ENCODE measurements at places on chromosomes 13 and 19.

DNA sequence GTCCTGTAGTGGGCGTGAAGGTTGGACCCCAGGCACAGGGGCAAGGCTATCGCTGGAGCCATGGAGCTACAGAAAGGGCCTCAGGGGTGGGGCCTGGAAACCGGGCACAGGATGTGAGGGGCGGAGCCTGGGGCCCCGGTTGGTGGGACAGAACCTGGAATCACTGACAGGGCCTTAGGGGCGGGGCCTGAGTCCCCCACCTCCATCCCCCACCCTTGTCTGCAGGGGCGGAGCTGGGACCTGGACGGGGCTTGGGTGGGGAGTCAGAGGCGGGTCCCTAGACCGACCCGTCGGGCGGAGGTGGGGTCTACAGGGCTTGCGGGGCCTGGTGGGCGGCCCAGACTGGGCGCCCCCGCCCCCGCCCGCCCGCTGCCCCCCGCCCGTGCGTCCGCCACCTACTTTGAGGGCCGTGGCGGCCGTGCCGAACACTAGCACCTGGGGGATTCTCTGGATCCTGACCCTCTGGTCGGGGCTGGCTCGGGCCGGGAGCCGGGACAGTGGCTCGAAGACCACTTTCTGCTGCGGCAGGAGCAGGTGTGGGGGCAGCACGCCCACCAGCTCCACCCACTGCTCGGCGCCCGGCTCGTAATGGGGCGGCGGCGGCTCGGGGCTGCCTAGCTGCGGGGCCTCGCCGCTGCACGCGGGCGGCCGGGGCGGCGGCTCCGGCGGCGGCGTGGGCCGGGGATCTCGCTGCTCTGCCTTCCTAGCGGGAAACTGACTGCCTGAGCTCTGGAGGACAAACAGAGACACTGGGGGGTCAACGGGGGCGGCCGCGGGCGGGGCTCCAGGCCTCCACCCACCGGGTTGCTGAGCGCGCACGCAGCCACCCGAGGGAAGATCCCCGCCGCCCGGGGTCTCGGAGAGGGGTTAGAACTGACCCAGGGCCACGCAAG is 26.3 kb downstream of the DCAF15 start:
- no peak for DNase-seq

GRCh38 chr13:43767341-43767931 is 19.3 kb downstream of the ENOX1 start:
- DNase-seq, result no peak

DNA sequence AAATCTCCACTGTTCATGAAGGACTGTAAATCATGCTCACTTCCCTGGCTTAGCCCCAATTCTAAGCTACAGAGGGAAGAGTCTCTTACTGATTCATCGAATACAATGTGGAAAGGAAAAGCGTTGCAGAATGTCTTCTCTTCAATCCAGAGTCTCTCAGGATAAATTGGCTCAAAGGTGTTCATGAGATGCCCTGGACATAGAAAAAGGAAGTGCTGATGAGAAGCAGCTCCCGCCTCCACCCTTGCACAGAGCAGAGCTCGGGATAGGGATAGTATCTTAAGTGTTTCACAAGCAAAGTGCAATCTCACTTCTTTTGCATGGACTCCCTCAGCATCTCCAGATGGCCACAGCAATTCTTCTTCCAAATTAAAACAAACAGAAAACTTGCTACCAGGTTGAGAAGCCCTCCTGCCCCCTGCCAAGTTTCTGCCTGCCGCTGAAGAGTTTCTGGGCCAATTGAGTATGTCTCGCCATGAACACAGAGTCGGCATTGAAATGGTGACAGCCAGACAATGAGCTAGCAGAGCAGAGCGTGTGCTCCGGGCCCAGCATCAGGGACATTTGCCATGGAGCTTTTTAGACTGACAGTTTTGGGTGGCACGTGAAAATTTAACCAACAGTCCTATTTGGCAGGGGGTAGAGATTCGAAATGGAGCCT is 85.7 kb downstream of the C13orf42 start:
- no peak for DNase-seq

DNA sequence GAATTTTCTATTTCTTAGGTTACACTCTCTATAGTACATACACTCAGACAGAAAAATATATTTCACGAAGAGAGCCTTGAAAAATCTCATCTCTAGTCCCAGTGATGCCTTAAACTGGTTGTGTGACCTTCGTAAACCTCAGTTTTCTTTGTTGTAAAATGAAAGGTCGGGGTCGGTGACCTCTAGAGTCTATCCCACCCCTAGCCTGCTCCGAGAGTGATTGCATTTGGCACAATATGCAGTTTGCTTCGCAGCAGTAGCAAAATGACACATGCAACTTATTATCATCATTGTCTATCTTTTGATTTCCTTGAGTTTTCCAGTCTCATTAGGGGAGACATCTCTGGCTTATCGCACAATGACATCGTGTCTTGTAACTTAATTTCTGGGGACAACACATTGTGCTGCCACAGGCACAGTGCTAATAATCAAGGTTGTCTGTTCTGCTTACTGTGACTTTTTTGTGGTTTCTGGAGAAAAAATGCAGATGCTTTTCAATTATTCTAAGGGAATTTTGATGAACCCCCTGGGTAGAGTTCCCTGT is 115.0 kb downstream of the GGACT start:
- DNase-seq, result no peak

DNA sequence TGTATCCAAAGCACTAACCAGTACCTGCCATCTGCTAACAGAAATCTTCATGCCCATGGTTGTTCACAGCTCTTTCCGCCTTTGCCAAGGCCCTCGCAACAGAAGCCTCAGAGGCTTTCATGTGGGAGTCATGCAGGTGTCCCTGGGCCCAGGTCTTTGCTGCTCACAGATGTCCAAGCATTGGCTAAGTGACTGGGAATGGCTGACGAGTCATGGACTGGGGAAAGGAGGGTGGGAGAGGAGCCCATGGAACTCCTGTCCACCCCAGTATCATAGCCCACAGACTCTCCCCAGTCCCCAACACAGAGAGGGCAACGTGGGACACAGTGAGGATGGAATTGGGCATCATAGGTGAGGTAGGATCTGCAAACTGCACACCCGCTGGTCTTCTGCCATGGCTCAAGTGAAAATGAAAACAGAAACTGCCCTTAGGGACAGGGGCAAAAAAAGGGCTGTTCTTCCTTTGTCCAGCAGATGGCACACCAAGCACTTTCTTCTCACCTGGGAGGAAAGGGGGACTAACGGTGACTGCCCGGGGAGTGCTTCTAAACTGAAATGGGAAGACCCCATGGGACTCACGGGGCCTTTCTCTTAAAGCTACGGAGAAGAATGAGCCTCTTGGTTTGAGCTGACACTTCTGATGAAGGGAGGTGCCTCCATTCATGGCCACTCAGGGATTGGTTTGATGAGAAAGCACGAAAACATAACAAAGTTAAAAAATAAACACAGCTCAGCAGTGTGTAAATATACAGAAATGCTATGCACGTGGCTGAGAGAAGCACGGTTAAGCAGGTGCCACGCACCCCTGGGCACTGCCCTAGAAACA is 11.1 kb upstream of the DHRS12 start:
- peak; percentile 65 for DNase-seq

DNA sequence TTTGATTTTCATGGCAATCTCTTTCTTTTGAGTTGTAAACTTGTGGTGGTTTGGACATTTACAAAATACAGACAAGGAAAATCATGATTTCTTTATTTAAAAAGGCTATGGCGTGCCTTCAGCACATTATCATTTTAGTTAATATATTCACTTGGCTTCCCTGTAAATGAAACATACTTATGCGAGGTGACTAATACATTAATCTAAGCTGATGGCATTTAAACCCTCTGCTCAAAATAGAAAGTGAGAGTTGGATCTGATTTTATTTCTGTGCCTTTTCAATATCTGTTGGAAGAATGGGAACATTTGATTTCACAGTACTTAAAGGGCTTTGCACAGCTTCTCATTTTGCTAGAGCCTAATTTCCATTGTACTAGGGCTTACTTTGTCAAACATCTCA is 289.8 kb downstream of the MTUS2 start:
- DNase-seq, result no peak

GRCh38 chr19:39223703-39224279 is 19.7 kb upstream of the SYCN start:
- DNase-seq, result peak; percentile 49

DNA sequence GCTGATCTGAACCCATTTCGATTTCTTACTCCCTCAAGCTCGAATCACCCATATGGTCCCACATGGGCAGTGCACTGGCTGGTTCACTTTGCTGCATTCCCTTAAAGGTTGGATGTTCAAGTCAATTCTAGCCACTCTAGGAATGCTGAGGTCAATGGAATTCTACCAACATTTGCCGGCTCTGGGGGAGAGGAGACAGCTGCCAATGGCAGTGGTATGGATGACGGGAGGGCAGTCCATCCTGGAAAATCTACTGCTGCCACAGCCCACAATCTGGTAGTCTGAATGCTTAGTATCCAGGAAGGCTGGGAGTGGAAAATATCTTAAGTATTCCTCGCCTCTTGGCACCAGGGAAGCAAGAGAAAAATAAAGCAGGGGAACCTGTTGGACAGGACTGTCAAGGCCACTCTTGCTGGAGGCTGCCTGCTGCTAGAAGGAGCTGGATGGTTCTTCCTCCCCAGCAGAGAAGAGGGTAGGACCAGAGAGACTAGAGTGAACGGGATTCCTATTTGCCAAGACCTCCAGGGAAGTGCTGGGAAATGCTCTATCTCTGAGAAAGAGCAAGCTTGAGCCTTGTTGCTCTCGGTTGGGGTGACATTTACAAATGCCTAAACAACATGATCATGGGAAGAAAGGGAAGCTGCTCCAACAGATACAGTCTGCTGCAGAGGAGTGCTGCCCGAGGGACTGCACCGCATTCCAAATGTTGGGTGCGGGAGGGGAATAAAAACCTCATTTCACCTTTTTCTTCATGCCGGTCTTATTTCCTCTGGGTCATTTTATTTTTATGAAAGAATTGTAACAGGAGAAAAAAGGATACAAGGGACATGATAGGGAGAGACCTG is 20.7 kb upstream of the HMGB1 start:
- DNase-seq, result no peak

GRCh38 chr13:98142380-98143156 is at the start of gene FARP1:
Gene FARP1, plus strand, starts transcription at chr13:98143094. Its CDS starts 70,149 bp downstream, at chr13:98213243.
- DNase-seq, result peak; percentile 42

DNA sequence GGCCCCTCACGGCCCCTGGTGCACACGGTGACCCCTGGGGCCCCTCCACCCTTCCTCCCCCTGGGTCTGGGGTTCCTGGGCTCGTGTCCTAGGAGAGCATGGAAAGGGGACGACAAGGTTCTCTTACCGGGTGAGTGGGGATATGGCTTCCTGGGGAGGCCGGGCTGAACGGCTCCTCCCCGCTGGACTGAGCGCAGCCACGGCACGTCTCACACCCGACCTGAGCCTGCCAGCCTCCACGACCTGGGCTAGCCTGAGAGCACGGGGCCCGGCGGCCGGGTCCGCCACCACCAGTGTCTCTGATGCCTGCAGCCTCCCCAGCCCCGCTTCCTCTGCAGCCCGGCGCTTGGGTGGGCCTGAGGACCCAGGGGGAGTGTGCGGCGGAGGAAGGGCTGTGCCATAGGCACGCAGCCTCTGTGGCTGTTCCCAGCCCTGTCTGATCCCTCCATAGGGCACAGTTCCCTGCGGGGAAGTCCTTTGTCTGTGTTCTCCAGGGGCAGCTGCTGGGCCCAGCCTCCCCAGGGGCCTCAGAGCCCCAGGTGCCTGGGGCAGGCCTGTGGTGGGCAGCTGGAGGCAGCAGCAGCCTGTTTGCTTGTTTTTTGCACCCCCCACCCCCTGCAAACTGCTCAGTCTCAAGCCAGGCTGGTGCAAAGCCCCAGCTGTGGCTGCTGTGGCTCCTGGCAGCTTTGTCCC is 15.0 kb downstream of the PLIN4 start:
- no peak for DNase-seq

GRCh38 chr19:28889941-28890670 is 322.8 kb downstream of the UQCRFS1 start:
- no peak for DNase-seq

GRCh38 chr13:79445968-79446645 is 34.8 kb upstream of the NDFIP2 start:
- no peak for DNase-seq

- no peak for DNase-seq
These were observed 13.3 kb downstream of the NUMBL start for GRCh38 chr19:40677156-40677555.

GRCh38 chr19:41328157-41328841 is 18.3 kb downstream of the CCDC97 start:
- no peak for DNase-seq

- DNase-seq, result peak; percentile 88
These were observed 2.2 kb upstream of the GSK3A start for GRCh38 chr19:42244347-42245220.

DNA sequence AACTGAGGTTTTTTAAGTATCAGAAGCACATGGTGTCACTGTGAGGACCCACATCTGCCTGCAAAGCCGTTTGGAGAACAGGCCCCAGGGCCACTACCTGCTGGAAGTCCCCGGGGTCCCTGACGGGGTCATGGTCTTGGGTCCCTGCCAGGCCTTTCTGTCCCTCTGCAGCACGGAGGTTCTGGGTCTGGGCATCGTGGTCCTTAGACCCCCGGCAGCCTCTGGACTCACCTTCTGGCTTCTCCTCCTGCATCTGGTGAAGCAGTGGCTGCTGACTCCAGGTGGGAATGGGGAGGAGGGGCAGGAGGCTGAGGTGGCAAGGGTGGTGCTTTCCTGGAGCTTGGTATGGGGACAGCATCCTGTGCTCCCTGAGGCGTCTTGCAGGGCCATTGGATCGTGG is 198.6 kb downstream of the TEX29 start:
- DNase-seq, result no peak

DNA sequence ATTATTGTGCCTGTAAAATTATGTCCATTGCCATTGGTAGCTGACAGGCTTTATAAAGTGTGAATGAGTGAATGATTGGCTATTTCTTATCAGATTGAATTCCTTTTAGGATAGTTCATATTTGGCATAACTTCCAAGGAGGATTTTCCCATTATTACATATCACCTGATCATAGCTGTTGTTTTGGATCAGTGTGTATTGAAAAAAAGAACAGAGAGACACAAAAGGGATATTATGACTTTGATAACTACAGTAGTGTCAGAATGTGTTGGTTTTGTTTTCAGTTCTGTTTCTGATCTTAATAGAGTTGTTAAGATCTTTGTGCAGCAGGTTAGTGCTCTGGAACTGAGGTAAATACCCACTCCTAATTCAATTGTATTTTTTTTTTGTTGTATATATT is 103.8 kb downstream of the LRCH1 start:
- DNase-seq, result no peak

GRCh38 chr19:38028913-38029510 is 122.0 kb downstream of the SIPA1L3 start:
- no peak for DNase-seq

DNA sequence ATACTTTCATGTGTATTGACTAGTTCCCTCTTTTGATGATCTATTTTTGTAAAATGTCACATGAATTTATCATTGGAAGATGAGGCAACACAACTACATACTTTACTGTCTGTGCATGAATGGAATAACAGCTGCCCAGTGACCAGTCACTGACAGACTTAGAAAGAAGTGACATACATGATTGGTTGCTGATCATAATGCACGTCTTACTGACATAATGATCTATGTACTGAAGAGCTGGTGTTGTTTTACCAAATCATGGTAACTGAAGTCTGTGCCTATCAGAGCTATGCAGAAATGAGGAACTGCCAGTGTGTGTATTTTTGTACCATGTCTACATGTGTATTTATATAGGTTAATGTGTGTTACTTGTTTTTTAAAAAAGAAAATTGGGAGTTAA is 26.5 kb downstream of the GPR18 start:
- DNase-seq, result no peak

GRCh38 chr13:29909081-29909730 is 58.8 kb upstream of the UBL3 start:
- DNase-seq, result no peak

- DNase-seq, result no peak
These were observed 653.0 kb upstream of the GPC6 start for GRCh38 chr13:92573467-92574057.

GRCh38 chr19:1366296-1366695 is 17.4 kb upstream of the NDUFS7 start:
- DNase-seq, result no peak

GRCh38 chr19:46975925-46976782 is 43.5 kb upstream of the NPAS1 start:
- DNase-seq, result peak; percentile 75

Measured in HTR-8/SVneo (cell line).